ENCODE measurements at places on chromosomes 1 and 21.

DNA sequence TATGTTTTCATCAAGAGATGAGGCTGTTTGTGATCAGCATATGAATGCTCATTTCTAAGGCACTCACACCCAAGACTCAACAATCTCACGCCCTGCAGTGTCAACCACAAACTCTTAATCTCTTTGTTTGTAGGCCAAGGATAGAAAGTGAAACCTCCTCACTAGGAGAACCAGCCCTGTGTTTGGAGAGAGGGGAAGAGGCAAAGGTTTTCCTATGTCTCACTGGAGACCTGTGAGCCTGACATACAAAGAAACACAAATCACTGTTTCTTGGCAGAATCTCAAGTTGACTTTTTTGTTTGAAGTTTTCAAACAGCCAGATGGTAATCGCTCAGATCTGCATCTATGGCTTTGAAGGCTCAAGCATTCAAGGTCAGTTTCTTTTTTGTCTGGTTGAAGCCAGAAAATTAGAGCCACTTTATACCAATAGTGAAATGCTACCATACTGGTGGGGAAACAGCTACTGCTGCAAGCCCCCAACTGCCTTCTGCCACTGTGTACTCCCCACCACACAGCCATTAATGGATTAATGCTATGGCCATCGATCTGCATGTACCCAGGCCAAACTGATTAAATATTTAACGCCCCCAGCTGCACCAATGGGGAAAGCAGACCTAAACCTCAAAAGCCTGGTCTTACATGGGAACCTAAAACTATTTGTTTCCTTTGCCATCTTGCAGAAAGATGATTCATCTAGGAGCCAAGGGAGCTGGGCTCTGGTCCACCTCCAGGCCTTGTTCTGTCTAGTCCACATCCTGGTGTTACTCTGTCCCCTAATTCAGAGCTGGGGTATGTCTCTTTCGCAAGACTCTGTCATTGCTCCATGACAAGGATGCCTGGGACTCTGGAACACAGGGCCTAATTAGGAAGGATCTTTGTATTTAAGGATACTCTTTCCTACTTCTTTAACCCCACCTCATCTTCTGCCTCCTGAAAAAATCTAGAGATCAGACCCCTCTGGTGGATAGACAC, 16.3 kb downstream of the PDZK1 start:
- no peak for DNase-seq

GRCh38 chr1:53500204-53501064, 41.2 kb downstream of the DMRTB1 start:
- no peak for DNase-seq

- no peak for DNase-seq
Observed at GRCh38 chr1:204172404-204173029, 6.4 kb upstream of the REN start.

DNA sequence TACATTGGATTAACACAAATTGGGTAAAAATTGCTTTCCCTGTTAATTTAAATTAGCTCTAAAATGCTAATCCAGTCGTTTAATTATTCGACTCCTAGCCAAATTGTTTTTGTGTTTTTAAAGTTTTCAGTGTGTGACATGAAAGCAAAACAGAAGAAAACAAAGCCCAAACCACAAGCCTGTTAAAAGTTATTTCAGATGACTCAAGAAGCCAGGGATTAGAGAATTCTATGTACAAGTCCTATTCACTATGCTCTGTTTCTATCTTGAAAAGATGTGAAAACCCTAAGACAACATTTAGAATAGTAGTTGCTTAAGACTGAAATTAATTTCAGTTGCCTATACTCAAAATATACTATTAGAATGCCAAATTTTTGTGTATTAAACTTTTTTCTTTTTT, 294.8 kb upstream of the ADAMTS5 start:
- no peak for DNase-seq

DNA sequence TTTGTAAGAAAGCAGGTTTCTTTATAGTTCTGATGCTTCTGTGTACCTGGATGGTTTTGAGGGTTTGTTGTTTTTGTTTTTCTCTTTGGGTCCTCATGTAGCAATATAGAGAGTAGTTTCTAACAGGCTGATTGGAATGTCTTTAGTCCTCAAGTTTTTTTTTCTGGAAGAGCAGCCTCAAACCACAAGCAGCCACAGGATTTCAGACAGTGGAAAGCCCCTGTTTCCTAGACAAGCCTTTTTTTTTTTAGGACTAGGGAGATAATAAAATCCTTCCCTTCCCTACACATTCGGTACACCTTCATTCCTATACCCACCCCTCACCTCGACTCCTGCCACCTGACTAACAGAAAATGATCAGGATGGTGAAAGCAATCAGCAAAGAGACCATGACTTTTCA, 47.6 kb downstream of the ACP6 start:
- DNase-seq, result no peak

DNA sequence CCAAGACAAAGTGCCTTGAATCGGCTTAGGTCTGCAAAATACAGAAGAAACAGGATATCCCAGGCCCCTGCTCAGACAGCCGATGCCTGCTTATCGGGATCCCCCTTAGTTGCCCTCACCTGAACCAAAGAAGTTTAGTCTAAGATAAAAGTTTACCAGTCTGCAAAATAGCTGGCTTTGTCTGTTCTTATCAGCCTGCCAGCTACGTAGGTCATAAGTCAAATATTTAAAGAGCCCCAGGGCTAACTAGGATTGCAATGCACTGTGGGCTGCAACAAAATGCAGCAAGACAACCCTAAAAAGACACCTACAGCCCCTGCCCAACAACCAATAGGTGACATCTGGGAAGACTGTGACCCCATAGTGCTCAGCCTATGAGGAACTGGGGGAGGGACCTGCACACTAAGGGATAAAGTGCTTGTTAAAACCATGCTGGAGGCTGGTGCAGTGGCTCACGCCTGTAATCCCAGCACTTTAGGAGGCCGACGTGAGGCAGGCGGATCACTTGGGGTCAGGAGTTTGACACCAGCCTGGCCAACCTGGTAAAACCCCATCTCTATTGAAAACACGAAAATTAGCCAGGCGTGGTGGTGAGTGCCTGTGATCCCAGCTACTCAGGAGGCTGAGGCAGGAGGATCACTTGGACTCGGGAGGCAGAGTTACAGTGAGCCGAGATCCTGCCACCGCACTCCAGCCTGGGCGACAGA, 27.4 kb downstream of the LRRC3 start:
- DNase-seq, result no peak

- DNase-seq, result no peak
Observed at GRCh38 chr1:84267476-84267875, 34.0 kb upstream of the SAMD13 start.

- DNase-seq, result no peak
Observed at GRCh38 chr1:150280138-150280707, 2.1 kb upstream of the CIART start.
